Fibroblast of mammary gland (primary cell): ENCODE measurements at places on chromosomes 1 and 21.

DNA sequence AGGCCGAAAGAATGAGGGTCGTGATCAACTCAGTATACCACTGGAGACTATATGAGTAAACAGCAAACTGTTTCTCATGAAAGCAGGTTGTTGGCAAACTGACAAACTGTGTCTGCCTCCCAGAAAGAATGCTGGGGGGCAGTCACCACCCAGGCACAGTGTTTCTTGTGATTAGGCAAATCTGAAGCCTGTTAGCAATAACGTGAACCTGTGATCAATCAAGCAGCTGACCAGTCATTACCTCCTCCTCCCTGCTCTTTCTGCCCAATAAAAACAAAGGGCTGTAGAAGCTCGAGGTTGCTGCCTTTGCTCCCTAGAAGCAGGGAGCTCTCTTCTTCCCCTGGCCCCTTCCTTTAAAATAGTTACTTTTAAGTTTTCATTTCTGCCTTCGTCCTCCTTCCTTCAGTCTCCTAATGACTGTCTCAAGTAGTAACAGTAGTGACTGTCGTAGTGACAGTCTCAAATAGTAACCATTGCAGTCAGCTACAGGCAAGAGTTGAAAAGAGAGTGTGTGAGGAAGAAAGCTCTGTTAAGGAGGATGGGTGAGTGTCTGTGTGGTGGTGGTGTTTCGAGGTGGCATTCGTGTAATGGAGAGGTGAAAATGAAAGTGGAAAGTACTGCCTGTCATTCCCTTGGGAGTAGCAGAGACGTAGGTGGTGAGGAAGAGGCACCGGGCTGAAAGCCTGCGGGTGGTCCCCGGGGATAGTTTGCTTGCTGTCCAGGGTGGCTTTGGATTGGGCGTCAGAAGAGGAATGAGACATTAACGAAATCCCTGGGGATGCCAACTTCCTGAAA is 14.5 kb downstream of the HHAT start:
- DNase-seq = peak; percentile 55

DNA sequence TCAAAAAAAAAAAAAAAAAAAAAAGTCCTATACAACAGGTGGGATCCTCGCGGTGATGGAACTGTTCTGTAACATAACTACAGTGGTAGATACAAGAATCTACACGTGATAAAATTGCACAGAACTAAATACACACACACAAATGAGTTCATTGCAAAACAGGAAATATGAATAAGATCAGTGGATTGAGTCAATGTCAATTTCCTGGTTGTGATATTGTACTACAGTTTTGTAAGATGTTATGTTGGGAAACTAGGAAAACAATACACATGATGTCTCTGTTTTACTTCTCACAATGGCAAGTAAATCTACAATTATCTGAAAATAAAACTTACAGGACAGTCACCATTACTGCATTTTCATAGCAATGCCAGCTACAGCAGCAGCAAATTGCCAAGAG is 59.8 kb downstream of the ITGB3BP start:
- peak; percentile 74 for DNase-seq

DNA sequence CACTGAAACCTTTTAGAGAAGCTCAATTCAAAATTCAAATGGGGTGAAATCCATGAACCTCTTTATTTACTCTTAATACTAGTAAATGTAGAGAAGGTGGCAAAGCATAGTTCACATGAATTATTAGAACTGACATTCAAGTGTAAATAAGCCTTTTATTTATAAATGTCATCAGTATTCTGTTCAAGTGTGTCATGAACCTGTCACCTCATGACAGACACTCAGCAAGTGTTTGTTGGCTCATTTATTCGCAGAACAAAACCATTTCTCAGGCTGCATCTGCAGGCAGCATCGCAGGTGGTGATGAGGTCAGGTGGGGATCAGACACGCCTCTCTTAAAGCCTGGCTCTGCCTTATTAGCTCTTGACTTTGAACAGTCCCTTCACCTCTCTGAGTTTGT is 116.6 kb downstream of the SETD4 start:
- DNase-seq = no peak

DNA sequence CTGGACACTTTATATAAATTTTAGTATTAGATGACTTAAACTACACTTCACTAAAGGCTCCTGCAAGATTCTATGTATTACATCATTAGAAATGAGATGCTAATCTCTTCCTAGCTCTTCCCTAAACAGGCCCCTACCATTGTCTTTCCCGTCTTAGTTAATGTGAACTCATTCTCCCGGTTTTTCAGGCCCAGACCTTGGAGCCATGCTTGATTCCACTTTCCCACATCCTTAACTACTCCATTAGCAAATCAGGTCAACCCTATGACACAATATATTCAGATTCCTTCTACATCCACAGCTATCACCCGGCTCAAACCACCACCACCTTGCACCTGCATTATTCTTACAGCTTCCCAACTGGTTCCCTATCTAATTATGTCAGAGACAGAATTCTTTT is 73.3 kb downstream of the NVL start:
- no peak for DNase-seq

DNA sequence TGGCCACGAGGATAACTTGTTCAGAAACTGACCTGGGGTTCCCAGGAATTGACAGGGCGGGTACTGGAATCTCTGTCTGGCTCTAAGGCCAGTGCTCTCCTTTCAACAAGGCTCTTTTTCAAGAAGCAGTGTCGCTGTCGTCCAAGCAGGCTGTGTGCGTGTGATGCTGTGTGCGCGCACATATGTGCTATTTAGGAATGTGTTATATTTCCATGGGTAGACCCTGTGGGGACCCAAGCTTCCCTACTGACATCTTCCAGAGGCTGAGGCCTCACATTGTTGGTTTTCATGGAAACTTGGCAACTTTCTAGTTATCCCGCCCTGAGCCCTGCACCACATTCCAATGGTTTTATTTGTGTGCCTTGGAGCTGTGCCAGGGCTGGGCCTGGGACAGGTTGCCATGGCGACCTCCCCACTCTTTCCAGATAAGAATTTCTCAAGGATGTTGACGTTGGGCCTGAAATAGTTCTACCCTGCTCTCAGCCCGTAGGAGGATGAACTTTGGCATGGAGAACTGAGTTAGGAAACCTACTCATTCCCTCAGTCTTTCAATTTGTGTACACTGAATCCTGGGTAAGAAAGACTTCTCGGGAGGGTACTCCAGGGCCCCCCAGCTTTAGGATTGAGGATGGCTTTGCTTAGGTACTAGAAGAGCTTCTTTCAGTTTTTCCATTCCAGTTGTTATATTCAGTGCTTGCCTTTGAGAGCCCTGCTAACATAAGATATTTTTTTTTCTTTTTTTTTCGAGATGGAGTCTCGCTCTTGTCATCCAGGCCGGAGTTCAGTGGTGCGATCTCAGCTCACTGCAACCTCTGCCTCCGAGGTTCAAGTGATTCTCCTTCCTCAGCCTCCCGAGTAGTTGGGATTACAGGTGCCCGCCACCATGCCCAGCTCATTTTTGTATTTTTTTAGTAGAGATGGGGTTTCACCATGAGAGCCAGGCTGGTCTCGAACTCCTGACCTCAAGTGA is 38.8 kb upstream of the SRSF10 start:
- peak; percentile 100 for DNase-seq

DNA sequence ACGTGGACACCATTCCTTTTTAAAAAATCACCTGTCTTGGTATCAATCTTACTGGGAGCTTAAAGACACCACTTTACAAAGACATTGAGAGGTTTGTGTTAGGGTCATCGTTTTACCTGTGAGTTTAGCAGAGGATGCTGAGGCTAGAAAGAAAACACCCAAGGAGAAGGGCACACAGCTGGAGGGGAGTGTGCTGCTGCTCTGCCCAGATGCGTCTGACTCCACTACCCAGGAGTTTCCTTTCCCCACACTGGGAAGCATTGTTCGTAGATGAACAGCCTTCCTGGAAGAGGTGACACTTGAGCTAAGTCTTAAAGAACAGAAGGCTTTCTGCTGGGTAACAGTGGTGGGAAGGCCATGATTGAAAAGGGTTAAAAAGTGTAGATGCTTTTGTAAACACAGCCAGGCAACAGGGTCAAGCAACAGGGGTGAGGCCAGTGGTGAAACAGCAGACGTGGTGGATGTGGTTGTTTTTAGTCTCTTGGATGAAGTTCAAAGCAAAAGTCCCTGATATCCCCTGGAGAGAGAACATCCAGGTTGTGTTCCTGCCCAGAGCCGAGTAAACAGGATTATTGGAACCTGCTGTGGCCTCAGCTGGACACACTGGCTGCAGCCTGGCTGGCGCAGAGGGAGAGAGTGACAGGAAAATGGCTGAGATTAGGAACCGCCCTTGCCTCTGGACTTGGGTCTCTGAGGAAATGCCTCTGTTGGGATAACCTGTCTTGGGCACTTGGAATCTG is 198.6 kb upstream of the JUN start:
- DNase-seq = peak; percentile 62

- no peak for DNase-seq
Measured at GRCh38 chr1:226107471-226108460, 45.2 kb downstream of the H3-3A start.

GRCh38 chr1:246404078-246404477 is 103.0 kb downstream of the SMYD3 start:
- peak; percentile 61 for DNase-seq

GRCh38 chr1:36248250-36248894 is 24.1 kb downstream of the THRAP3 start:
- DNase-seq = peak; percentile 94

DNA sequence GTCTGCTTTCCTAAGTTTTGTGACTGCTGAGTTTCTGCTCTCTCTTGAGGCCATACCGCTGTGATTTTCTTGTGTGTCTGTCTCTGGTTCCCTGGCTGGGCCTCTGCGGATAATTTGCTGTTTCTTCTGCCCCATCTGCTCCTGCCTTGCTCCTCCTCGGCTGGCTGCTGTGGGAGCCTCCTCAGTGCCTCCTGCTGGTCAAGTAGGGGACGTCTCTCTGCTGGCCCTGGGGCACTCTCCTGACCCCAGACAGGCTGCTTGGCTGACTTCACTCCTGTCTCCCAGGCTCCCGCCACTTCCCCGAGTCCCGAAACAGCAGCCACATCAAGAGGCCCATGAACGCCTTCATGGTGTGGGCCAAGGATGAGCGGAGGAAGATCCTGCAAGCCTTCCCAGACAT is 28.5 kb downstream of the ETNK2 start:
- peak; percentile 19 for DNase-seq

DNA sequence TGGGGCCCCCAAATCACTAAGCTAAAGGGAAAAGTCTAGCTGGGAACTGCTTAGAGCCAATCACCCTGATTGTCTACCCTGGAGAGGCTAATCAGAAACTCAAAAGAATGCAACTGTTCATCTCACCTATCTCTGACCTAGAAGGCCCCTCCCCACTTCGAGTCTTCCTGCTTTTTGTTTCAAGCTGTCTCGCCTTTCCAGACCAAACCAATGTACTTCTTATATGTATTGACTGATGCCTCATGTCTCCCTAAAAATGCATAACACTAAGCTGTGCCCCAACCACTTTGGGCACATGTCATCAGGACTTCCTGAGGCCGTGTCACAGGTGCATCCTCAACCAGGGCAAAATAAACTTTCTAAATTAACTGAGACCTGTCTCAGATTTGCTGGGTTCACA is 209.5 kb downstream of the APP start:
- no peak for DNase-seq

- no peak for DNase-seq
Measured at GRCh38 chr1:22472596-22472995, 20.9 kb downstream of the ZBTB40 start.
